ENCODE measurements at places on chromosomes 6 and 20.

DNA sequence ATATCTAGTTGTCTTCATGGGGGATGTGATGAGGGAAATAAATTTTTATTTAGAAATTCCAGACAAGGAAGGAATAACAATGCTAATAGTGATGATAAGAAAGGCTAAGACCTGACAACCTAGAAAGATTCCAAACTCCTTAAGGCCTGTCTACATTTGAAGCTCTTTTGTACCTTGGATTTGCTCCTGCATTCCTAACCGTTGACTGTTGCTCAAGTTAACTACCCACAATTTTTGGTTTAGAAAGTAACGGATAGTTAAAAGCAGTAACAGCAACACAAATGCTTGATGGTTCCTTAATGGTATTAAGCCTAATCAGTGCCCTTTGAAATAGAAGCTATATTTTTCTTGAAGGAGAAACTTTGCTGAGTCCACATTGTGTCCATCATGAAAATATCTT, 52.9 kb downstream of the TRMT11 start:
- DNase-seq = no peak

DNA sequence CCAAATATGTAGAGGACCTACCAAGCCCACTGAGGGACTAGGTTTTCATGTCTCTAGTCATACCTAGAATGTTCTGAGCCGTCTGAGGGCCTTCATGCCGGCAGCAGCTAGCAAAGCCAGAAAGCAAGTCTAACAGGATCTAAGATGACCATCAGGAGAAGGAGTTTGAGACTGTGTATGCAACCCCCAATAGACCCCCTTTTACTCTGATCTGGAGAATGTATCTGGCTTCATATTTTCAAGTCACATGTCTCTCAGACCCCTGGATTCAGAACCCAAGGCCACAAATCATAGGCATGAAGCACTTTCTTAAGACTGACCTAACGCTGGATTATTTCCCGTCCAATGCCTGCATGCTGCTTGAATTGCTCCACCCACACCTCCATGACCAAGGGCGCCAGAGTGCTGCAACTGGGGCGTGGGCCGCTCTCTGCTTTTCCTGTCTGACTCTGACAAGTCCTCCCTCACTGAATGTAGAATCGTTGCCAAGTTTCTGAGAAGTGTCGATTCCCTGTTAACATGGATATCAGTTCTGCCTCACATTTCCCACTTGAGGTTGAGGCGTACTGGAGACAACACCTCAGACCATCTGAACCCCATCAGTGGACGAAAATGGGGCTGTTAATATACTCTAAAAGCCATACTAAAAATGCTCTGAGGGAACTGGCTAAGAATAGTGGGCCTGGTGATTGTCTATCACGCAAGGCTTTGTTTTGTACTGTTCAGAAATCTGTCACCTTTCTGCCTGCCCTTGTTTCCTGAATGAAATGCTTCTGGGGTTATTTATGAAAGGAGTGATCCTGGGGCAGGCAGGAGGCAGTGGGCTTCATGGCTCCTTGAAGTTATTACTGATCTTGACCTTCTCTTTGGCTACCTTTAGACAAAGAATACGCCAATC, 23.9 kb upstream of the ASXL1 start:
- DNase-seq = peak; percentile 80

DNA sequence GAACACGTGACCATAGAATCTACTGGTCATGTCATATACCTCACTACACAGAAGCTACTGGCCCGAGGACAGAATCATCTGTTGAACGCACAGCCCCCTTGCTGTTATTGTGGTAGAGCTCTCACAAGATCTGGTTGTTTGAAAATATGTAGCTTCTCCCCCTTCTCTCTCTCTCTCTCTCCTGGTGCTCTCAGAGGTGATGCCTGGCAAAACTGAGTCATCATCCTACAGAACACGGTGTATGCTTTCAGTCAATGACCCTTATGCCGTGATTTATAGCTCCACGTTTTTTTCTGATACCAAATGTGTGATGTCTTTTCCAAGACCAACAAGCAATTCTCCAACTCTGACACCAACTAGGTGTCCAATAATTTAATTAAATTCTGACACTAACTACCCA, 13.0 kb upstream of the RBM24 start:
- DNase-seq = no peak

- DNase-seq = no peak
Measured at GRCh38 chr6:163707387-163708355, 293.2 kb downstream of the QKI start.

- DNase-seq = no peak
Measured at GRCh38 chr6:15768999-15769398, 106.2 kb upstream of the DTNBP1 start.

GRCh38 chr6:159093609-159094443, 49.0 kb upstream of the TAGAP start:
- DNase-seq = no peak

- DNase-seq = no peak
Measured at GRCh38 chr6:170222498-170223471, 68.1 kb downstream of the DLL1 start.

GRCh38 chr20:54649511-54649962, 174.1 kb downstream of the DOK5 start:
- DNase-seq = peak; percentile 70

DNA sequence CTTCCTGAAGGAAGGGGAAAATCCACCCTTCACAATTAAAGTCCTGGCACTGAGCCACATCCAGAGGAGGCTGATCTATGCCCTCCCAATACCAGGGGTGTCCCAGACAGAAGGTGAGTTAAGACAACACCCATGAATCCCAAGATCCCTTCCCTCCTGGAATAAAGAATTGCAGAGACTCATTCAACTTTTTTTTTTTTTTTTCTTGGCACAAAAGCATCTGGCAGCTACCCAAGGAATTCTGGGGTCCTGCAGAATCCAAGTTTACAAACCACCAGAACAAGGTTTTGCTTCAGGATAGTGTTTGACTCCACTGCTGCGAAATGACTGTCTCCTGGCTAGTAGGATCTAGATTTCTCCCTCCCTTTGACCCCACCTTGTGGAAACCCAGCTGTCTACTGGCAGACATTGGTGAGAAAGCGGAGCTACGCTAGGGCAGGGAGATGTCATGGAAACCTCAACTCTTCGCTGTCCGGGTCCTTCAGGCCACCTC, 37.4 kb downstream of the JAG1 start:
- DNase-seq = no peak

GRCh38 chr6:111342913-111343312, 140.1 kb downstream of the REV3L start:
- DNase-seq = peak; percentile 34

DNA sequence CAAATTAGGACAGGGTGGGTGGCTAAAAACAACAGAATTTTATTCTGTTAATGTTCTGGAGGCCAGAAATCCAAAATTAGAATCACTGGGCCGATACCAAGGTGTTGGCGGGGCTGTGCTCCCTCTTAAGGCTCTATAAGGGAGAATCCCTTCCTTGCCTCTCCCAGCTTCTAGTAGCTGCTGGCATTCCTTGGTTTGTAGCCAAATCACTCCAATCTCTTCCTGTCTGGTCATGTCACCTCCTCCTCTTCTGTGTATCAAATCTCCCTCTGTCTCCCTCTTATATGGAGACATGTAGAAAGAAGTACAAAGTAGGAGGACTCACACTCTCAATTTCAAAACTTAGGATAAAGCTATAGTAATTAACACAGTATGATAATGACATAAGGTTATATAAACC, 102.9 kb upstream of the SIRPA start:
- DNase-seq = no peak

- DNase-seq = no peak
Measured at GRCh38 chr20:32474967-32475811, 109.9 kb downstream of the NOL4L start.

- DNase-seq = no peak
Measured at GRCh38 chr6:22227824-22228610, 68.8 kb downstream of the PRL start.

GRCh38 chr20:50799890-50800550, 5.2 kb downstream of the BCAS4 start:
- DNase-seq = no peak

GRCh38 chr6:31068669-31069340, 43.6 kb downstream of the C6orf15 start:
- DNase-seq = peak; percentile 81

DNA sequence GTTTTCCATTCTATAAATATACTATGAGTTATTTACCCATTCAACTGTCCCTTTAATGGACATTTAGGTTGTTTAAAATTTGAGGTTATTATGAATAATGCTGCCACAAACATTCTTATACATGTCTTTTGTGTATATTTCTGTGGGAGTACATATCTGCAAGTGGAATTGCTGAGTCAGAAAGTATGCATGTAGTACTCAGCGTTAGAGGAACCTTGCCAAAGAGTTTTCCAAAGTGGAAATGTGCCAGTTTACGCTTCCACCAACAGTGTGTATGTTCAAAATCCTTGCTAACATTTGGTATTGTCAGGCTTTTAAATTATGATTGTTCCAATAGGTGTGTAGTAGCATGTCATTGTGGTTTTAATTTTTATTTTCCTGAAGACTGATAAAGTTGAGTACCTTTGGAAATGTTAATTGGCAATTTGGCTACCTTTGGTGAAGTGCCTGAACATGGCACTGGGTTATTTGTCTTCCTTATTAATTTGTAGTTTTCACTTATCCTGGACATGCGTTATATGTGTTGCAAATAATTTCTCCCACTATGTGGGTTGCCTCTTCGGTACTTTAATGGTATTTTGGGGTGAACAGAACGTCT, 341.2 kb downstream of the CD83 start:
- no peak for DNase-seq

GRCh38 chr6:87408721-87409155, 966 bp downstream of the CFAP206 start:
- no peak for DNase-seq

DNA sequence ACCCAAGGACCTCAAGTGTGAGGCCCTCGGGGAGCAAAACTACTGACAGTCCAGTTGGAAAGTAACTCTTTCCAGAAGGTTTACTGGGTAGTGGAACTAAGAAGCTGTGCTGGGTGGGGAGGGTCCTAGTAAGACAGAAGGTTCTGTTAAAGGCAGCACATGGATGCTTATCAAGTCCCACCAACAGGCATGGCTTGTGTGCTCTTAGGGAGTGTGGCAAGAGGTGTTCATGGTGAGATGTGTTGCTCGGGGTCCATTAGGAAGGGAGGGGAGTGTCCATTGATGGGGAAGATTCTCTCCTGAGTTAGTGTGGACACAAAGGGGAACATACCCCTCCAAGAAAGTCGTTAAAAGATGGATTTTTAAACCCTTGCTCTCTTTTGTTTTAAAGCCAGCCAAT, 120.6 kb downstream of the LY86 start:
- no peak for DNase-seq

- no peak for DNase-seq
Measured at GRCh38 chr6:34547701-34548644, 8.2 kb downstream of the SPDEF start.

- no peak for DNase-seq
Measured at GRCh38 chr6:87534377-87535047, 55.3 kb downstream of the RARS2 start.

GRCh38 chr20:1557605-1558004, at the start of gene SIRPD:
TSS of gene SIRPD (minus strand) at chr20:1557705. CDS start at chr20:1557653, 52 bp downstream.
- DNase-seq = no peak

DNA sequence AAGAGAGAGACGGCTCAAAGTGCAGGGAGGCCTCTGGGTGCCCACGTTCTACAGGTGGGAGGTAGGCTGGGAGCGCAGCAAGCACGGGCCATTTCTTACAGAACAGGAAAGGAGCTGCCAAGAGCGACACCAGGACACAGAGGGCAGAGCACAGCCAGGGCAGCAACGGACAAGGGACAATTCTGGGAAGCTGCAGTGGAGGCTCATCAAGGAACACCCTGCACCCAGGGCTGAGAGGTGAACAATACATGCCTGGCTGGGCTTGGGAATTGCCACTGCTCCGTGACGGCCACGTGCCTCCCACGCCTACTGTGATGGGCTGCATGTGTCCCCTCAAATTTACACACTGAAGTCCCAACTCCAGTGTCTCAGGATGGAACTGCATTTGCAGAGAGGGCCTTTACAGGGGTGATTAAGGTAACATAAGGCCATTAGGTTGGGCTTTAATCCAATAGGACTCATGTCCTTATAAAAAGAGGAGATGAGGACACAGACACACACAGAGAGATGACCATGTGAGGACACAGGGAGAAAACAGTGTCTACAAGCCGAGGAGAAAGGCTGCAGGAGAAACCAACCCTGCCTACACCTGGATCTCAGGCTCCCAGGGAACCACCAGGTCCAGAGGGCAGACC, 13.6 kb downstream of the SERPINB6 start:
- DNase-seq = no peak

GRCh38 chr6:149489967-149490366, 5.2 kb upstream of the ZC3H12D start:
- no peak for DNase-seq

- no peak for DNase-seq
Measured at GRCh38 chr6:51531623-51532022, 555.8 kb downstream of the PKHD1 start.

DNA sequence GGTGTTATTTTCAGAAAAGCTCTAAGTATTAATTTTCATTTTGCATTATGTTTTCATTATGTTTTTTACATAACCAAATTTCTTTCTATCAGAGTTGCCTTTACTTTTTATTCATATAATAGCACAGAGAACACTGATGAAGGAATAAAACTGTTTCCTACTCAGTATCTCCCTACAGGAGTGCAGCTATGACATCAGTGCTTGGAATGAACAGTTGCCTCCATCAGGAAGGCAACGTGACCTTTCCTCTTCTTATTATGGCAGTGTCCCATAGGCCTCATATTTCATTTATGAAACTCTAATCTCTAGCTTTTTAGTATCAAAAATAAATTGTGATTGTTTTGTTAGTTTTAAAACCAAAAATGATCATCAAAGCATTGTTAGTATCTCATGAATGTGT, 712.8 kb downstream of the CD109 start:
- DNase-seq = no peak

- no peak for DNase-seq
Measured at GRCh38 chr6:1326535-1327121, 14.7 kb downstream of the FOXQ1 start.

DNA sequence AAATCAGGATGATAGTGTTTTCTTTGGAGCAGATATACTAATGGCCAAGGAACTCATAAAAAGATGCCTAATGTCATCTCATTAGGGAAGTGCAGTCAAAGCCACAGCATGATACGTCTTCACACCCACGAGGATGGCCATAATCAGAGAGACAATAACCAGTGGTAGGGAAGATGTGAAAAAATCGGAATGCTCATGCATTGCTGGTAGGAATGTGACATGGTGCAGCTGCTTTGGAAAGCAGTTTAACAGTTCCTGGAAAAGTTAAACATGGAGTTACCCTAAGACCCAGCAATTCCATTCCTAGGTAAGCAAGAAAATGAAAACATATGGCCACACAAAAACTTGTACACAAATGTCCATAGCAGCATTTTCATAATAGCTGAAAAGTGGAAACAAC, 29.9 kb downstream of the BCAS1 start:
- no peak for DNase-seq

DNA sequence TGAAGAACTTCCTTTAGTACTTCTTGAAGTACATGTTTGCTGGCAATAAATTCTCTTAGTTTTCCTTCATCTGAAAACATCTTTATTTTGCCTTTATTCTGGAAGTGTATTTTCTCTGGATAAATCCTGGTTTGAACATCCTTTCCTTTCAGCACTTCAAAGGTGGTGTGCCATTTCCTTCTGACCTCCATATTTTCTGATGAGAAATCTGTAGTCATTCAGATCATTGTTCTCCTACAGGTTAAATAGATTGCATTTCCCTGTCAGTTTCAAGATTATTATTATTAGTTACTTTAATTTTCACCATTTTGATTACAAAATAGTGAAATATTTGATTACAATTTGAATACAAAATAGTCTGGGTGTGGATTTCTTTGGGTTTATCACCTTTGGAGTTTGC, 134.5 kb downstream of the CDH26 start:
- DNase-seq = no peak

- DNase-seq = no peak
Measured at GRCh38 chr6:145756170-145756662, 20.9 kb upstream of the EPM2A start.

All from activated CD4-positive, alpha-beta T cell treated with anti-CD3 and anti-CD28 coated beads, Interleukin-10, Interleukin-2, amounts not matched to agents 100 ng/mL and 50 ng/mL, durations not matched to agents 16 hours and 8 hours (primary cell).